ENCODE measurements at places on chromosomes 4 and X. TPM values are rescaled to one million over a fixed set of nuclear protein-coding genes. Genes with fewer than 3 reads are reported as not detected.

Gene HTR2C
- total RNA-seq, result not detected

Gene GAGE13
- total RNA-seq, result not detected

Gene CENPVL2
- total RNA-seq, result not detected

Gene KLHL13
- total RNA-seq, result 13.6 TPM

Gene BEX1
- total RNA-seq, result 0.18 TPM

DNA sequence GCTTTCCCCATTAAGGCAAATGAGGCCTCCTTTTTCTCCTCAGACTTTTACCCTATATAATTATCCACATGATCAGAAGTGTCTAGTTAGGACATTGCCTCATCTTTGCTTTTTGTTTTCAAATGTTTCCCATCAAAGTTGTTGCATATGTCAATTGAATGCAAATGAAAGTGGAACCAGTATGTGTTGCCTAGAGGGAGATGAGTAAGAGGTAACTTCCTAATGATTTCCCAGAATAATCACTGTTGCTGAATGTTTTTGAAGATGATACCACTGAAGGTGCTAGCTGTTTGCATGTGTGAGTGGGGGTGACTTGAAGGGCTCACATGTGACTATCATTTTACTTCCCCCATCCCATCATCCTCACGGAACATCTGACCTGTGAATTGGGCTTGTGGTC lies 33.9 kb downstream of the PAK3 start:
- DNase-seq, result no peak

DNA sequence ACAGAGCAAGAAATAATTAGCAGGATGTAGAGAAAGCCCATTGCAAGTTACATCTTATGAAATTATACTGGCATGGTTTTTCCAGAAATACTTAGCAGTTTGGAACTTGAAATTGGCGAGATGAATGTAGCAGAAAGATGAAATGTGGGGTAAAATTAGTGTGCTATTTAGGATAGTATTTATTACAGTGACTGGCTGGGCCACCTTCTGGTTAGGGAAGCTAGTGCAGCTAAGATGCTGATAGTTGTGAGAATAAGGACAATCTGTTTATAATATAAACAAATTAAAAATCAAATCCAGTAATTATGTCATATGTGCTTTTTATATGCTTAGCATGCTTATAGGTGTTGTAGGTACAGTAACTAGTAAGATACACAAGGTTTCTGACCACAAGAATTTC lies 74.8 kb downstream of the IL15 start:
- peak; percentile 51 for DNase-seq

GRCh38 chrX:54921427-54922021 lies 900 bp downstream of the TRO start:
- DNase-seq, result peak; percentile 72

DNA sequence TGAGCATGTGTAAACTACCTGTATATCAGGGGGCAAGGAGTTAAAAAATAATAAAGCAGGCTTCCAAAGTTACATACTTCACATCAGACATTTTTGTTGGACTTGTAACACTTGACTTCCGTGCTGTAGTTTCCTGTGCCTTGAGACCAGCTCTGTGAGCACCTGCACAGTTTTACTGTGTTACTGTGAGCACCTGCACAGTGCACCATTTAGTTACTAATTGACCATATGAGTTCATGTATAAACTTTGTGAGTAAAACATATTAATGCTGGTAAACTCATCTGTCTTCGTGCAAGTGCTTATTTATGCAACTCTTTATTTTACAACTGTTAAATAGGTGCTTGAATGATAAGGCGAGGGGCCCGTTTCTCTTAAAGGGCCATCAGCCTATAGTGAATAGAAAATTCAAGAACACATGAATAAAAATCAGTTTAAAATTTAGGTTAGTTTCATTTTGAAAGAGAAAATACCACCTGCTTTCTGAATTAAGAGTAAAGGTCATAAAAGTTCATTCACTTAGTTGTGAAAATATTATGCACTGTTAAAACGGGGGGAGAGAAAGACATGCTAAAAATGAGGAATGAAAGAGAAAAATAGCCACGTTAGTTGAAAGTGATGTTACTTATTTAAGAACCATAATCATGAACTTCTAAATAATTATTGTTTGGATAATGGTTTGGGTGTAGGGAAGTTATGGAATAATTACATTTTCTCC lies 42.4 kb downstream of the USP9X start:
- DNase-seq, result no peak

DNA sequence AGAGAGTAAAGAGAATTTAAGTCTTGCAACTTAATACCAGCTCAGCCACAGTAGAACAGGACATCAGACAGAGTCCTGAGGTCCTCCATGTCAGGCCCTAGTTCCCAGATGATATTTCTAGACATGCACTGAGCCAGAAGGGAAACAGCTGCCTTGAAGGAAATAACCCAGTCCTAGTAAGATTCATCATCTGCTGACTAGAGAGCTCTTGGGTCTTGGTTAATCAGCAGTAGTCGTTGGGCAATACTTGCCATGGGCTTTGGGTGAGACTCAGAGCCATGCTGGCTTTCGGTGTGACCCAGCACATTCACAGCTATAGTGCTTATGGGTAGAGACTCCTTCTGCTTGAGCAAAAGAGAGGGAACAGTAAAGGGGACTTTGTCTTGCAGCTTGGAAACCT lies 379.1 kb downstream of the AR start:
- no peak for DNase-seq

DNA sequence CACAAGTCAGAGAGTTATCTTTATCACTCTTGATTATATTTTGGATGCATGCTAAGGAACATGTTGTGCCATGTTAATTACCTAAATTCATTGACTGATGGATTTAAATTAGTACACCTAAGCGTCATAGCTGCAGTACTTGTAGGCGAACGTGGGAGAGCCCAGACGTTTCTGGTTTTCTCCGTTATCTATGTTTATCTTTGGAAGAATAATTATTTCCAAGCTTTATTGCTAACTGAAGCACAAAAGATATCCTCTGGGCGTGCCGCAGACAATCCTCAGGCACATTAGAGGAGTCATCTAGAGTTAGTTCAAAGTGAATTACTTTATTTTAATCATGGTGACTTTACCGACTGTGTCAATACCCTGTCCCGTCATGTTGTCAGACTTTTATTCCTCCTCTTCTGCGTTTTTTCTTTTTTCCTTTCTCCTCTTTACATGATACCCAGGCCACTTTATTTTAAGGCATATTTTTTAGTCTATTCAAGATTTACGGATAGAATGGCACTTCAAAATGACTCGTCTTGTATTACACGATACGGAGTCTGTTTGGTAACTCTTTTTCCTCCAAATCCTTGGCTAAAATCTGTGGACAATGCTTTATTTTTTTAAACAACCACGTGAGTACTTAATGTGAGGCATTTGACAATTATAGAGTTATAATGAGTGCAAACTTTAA lies 632.0 kb upstream of the TENM3 start:
- no peak for DNase-seq

- peak; percentile 96 for DNase-seq
Observed at GRCh38 chr4:148831945-148832344, 389.7 kb upstream of the NR3C2 start.

DNA sequence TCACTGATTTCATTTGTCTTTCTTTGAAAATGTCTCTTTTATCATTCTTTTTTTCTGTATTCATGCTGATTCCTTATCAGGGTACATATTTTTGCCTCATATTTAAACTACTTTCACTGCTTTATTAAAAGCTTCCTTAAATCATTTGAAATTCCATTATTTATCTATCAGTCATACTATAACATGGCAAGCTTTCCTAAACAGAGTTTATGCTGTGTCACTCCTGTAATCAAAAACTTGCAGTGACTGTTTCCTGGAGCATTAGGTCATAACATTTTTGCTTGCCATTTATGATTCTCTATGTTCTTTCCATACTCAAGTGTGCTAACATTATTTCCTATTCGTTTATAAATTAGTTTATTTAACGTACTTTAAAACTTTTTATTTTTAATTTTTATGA lies 203.7 kb downstream of the BMPR1B start:
- peak; percentile 36 for DNase-seq

GRCh38 chr4:52750819-52751486 lies at the start of gene ERVMER34-1:
ERVMER34-1 (minus strand) TSS chr4:52751425; CDS start chr4:52745520, 5,905 bp downstream.
- no peak for DNase-seq

- no peak for DNase-seq
Observed at GRCh38 chr4:23033796-23034195, 341.1 kb downstream of the GBA3 start.

GRCh38 chr4:68433582-68433981 lies 13.7 kb upstream of the TMPRSS11E start:
- DNase-seq, result no peak
